ENCODE measurements at places on chromosomes 6 and 20.

GRCh38 chr20:43994486-43995100 lies 79.9 kb downstream of the TOX2 start:
- no peak for DNase-seq

- DNase-seq, result no peak
These were observed 187.8 kb downstream of the MYLK4 start for GRCh38 chr6:2562721-2563451.

DNA sequence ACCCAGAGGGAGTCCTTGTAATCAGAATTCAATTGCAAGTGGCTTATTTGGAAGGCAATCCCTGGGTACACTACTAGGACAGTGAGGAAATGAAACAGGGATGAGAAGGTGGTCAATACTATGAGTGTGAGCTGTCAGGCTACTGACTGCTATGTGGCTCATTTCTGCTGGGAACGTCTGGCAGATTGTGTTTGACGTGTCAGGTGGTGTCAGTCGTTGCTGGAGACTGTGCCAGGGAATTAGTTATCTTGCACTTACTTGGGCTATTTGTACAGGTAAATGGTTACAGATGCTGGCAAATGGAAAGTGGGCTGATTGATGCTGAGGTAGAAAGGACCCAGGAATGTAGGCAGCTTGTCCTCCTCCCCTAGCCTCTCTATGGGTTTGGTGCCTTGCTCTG lies 17.4 kb downstream of the CST4 start:
- DNase-seq, result no peak

- DNase-seq, result peak; percentile 42
These were observed 608.1 kb downstream of the QKI start for GRCh38 chr6:164022632-164023031.

GRCh38 chr20:50540620-50541605 lies 30.7 kb downstream of the PTPN1 start:
- DNase-seq, result peak; percentile 98

GRCh38 chr20:3820901-3821727 lies 767 bp downstream of the AP5S1 start:
- DNase-seq, result peak; percentile 17

DNA sequence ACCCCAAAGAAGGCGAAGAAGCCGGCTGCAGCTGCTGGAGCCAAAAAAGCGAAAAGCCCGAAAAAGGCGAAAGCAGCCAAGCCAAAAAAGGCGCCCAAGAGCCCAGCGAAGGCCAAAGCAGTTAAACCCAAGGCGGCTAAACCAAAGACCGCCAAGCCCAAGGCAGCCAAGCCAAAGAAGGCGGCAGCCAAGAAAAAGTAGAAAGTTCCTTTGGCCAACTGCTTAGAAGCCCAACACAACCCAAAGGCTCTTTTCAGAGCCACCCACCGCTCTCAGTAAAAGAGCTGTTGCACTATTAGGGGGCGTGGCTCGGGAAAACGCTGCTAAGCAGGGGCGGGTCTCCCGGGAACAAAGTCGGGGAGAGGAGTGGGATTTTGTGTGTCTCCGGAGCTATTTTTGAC lies 69.6 kb downstream of the HFE start:
- DNase-seq, result no peak

- DNase-seq, result no peak
These were observed 30.8 kb upstream of the KLHL31 start for GRCh38 chr6:53696341-53696740.
